CD4-positive, alpha-beta T cell (primary cell): ENCODE measurements at places on chromosomes 4 and X.

DNA sequence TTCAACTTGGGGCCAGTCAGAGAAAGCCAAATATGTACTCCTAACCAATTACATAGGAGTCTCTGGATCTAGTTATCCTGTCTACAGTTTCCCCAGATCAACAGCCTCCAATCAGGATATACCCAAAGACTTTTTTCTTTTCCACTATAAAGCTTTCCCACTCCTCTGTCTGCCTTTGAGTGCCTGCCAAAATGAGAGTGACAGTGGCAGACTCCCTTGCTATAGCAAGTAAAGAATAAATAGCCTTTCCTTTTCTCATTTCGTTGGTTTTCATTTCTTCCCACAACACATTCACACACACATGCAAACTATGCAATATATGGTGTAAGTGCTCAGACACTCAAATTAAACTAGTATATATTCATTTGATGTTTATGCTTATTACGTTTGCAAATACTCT, 302.4 kb upstream of the TACR3 start:
- no peak for DNase-seq

DNA sequence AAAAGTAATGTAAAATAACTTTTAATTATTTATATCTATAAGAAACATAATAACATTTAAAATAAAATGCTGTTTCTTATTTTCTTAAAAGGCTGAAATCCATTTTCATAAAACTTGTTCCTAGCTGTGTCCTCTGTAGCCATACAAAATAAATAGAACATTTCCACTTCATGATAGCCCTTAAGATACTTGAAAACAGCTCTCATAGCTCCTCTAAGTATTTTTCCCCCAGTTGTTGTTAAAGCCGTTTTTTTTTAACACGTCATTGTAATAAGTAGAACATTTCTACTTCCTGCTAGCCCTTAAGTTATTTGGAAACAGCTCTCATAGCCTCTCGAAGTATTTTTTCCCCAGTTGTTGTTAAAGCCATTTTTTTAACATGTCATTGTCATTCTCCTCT, 97.3 kb upstream of the SOX3 start:
- no peak for DNase-seq

- no peak for DNase-seq
Measured at GRCh38 chr4:7169134-7169533, 23.2 kb upstream of the SORCS2 start.

- DNase-seq, result no peak
Measured at GRCh38 chr4:2728221-2728620, 27.9 kb downstream of the TNIP2 start.

- DNase-seq, result no peak
Measured at GRCh38 chrX:13198056-13198761, 121.6 kb downstream of the ATXN3L start.

GRCh38 chr4:181618038-181618618, 625.1 kb upstream of the TENM3 start:
- DNase-seq, result no peak

GRCh38 chrX:1327651-1328304, 8.8 kb upstream of the IL3RA start:
- DNase-seq, result no peak

- DNase-seq, result peak; percentile 59
Measured at GRCh38 chrX:130082244-130083106, 27.8 kb downstream of the ELF4 start.

DNA sequence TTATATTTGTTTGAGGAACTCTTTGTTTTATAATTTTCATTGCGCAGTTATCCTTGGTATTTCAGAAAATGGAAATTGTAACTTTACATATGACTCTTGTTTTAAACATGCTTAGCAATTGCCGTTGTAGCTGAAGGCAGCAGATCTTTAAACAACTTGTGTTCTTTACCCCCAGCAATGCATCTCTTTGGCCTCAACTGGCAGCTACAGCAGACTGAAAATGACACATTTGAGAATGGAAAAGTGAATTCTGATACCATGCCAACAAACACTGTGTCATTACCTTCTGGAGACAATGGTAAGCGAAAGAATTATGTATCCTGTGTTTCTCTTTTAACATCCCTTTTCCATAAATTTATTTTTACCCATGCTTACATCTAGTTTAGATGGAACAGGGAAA, 263.6 kb downstream of the DCTD start:
- DNase-seq, result no peak

DNA sequence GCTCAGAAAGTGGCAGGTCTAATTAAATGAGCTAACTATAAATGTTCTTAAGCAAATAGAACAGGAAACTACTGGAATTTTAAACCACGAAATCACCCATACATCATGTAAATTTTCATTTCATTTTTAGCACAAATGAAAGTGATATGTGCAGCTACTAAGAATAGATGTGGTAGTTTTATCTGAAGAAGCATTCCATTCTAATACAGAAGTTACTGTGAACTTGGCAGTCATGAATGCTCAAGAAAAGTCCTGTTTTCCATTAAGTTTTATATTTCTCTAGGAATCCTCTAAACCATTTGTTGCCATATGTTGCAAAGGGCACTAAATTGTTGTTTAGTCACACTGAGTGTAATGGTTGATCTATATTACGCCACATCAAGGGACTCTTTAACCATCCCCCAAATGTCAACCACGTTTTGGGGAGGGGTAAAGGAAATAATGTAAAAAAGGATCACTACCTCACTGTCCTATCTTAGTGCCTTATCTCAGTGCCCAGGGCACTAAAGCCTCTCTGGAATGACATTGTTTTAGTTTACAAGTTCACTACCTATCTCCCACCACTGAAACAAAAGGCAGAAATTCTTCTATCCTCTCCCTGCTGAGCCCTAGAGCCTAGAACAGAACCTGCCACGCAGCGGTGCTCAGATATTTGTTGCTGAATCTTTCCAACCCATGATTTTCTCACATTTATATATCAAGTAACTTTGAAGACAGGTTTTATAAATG, 118.0 kb downstream of the SHISA3 start:
- DNase-seq, result no peak

- no peak for DNase-seq
Measured at GRCh38 chrX:109629310-109629709, 4.3 kb upstream of the KCNE5 start.

GRCh38 chr4:48153791-48154550, 19.9 kb upstream of the TXK start:
- DNase-seq, result no peak

DNA sequence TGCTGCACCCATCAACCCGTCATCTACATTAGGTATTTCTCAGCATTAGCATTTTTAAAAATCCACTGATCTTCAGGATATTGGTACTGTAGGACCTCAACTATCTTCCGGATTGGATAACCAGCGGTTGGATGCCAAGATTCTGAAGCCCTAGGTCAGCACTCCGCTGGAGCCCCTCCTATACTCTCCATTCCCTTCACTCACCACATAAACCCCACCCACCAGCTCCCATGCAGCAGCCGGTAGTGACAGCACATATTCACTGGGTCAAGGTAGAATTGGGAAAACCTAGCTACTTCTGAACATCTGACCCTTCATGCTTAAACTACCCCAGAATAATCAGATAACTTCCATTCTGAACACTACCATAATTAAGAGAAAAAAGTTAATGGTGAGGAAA, 134.9 kb downstream of the CORIN start:
- no peak for DNase-seq

GRCh38 chrX:28835991-28836390, 248.7 kb downstream of the IL1RAPL1 start:
- no peak for DNase-seq

DNA sequence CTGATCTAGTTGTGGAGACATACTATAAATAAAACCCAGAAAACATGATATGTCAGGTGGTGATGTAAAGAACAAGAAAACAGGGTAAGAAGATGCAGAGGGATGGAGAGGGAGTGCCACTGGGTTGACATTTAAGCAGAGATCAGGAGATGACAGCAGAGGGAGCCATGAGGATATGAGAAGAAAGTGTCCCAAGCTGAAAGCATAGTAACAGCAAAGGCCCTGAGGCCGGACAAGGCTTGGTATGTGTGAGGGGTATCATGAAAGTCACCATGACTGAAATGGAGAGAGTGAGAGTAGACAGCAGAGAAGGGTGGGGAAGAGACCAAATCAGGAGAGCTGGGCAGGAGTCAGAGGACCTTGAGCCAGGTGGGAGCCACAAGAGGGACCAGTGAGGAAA, 3.4 kb downstream of the GPKOW start:
- DNase-seq, result no peak

DNA sequence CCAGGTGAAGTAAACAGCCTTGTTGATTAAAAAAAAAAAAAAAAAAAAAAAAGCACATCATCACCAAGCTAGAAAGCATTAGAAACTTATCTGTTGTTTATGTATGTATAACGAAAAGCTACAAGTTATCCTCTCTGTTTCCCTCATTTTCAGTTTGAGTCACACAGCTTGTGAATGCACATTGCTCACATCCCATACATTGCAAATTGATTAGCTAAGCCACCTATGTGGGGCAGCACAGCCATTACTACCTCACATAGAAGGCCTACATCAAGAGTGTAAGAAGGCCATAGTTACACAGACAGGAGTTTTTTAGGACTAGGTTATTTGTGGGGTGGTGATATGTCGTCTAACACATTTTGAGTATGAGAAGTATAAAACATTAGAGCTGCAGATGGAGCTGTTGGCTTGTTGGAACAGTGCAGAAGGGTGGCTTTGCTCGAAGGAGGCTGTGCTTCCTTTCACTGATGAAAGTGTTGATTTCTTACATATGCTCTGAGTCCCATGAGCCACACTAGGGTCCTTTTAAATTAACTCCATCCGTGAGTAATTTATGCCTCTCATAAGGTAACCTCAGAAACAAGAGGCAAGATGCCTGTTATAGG, 431.6 kb downstream of the GABRG1 start:
- no peak for DNase-seq

GRCh38 chrX:151710457-151710856, 5.4 kb upstream of the FATE1 start:
- DNase-seq, result no peak

GRCh38 chr4:10050261-10050661, 29.0 kb upstream of the SLC2A9 start:
- no peak for DNase-seq

- DNase-seq, result no peak
Measured at GRCh38 chr4:14299166-14299565, 671.6 kb upstream of the BOD1L1 start.

DNA sequence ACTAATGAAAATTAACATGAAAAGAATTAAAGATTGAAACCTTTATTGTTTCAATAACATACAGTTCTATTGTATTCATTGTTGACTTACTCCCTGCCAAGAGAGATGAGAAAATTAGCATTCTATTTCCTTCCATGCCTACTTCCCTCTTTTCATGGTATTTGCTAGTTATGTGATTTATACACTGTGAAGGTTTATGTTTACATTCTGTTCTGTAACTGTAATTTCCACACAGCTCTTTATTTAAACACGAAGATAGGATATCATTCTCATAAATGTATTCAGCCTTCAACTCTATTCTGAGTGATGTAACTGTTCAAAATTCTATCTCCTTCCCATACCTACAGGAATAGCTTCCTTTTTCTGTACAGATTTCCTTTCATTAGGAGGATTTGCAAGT, 6.6 kb downstream of the CCDC110 start:
- no peak for DNase-seq

- DNase-seq, result no peak
Measured at GRCh38 chr4:87811977-87812376, 12.6 kb downstream of the IBSP start.

- DNase-seq, result no peak
Measured at GRCh38 chr4:151052785-151053184, 37.7 kb upstream of the LRBA start.

DNA sequence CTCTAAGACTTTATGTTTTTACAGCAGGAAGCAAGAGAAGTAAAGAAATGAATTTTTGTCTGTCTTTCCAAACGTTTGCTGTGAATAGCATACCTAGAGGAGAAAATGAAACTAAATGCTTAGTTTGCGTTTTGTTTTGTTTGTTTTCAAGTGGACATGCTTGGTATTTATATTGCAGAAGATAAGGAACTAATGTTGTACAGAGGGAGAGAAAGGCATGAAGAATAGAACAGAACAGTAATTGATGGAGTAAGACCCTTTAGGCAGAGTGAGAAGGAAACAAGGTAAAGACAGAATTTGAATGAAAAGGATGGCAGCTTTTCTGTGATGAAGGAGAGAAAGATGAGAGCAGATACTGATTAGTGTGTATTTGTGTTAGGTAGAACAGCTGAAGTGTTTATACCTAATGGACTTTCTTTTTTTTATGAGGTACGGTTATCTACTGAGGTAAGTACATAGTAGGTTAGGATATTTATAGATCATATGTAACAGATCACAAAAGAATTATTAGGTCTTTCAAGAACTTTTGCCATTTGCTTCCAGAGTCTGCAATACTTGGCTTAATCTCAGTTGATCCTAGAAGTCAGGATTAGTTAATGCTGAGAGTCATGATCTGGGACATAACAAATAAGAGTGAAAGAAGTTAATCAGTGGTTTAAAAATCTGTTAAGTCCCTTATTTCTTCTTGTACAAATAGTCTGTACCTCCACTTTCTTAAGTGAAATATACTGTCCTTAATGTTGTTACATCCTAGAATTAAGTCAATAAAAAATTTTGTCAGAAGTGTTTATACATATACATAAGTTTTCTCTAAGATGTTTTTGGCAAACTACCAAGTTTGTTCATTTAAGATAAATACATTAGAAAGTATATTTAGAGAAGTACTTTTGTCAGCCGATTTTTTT, 36.8 kb downstream of the FABP2 start:
- no peak for DNase-seq

- no peak for DNase-seq
Measured at GRCh38 chr4:26369581-26369980, 48.8 kb downstream of the RBPJ start.

DNA sequence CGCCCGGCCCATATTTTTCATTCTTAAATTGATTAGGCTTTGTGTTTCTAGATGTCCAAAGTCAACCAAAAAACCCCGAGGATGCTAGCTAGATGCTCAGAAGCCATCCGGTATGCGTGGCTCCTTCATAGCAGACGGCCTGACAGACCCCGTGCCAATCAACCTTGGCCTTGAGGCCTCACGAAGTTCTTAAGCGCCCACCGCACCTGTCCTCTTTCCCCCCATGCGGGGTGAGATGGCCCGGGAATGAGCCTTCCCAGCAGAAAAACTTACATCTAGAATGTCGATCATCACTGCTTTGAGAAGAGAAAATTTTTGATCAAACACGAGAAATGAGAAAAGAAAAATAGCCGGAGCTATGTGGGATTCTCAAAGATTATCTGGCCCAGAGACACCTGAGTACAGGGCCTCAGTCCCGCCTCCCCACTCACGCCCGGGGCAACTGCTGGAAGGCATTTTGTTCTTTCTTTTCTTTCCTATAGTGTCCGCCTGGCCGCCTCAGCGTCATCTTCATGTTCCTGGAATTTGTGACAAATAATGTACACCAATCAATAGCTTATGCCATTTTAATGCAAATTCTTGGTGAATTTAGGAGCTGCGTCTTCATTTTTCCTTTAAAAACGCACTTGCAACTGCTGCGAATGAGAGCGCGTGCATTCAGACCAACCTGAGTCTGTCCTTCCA, 1.6 kb upstream of the NAT8L start:
- DNase-seq, result no peak

- no peak for DNase-seq
Measured at GRCh38 chrX:150164971-150165600, 198.0 kb upstream of the MAMLD1 start.

DNA sequence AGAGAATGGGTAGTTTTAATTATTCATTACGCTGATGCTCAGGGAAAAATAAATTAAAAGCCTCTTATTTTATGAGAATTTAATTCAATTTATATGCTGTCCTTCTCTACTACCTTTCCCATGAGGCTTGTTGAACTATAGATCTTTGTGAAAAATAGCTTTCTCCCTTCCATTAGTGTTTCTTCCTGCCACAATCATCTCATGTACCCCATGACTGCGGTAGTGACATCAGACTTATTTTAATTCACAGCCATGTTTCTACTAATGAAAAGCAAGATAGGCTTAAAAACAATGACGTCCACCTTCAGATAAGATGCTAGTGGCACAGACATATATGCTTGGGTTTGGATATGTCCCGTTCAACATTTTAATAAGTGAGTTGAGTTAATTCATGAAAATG, 87.4 kb upstream of the TMEM47 start:
- no peak for DNase-seq
